ENCODE measurements at places on chromosomes 5 and 9.

DNA sequence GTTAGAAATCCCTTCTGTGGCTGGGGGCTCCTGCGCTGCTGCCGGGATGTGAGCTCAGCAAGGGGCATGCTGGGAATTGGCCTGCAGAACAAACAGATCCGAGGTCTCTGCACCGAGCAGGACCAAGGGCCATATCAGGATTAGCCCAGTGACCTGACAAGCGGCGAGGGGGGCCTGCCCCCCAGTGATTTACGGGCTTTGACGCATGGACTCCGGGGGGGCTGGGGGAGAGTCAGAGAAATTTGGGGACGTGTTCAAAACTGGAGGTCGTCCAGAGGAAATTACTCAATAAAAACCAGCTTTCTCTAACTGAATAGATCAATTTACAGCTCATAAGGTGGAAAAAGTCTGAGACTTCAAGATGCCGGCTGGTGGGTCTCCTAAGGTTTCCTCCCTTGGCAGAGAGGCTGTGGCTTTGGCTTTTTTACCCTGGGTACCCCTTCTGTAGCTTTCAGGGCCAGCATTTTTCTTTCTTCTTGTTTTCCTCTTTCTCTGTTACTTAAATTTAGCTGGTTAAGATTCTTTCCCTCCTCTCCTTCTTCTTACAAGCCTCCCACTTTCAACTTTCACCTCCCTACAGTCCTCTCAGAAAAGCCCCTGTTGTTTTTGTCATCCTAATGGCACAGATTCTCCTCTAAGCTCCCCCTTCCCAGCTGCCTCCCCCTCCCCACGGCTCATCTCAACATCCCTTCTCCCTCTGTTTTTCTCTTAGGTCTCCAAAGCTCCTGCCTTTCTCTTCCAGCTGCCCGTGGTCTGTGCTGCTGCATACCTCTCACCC lies 551.0 kb downstream of the CCDC171 start:
- no peaks in the 10 kb centered on the region for H3K36me3 ChIP-seq
- no peak overlapping the region for H3K27ac ChIP-seq
- DNase-seq: no peak
- H3K4me1 ChIP-seq: no peaks in the 10 kb centered on the region
- H3K27me3 ChIP-seq: no peaks in the 10 kb centered on the region

DNA sequence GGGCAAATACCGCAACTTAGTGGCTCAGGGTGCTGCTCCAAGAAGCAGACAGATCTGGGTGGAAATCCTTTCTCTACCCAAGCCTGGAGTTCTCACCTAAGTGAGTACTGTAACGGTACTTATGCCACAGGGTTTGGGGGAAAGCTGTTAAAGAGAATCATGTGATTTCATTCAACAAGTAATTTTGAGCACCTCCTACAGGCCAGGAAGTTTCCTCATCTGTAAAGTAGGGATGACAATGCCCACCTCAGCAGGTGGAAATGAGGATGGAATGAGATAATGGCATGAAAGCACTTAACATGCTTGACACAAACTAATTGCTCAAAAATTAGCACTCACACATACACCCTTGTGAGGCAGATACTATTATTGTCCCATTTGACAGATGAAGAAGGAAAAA lies 114.1 kb downstream of the JAKMIP2 start:
- H3K4me3 ChIP-seq: no peak overlapping the region
- no peak for DNase-seq
- no peaks in the 10 kb centered on the region for H3K36me3 ChIP-seq
- no peaks in the 10 kb centered on the region for H3K4me1 ChIP-seq
- H3K27ac ChIP-seq: no peak overlapping the region

- peaks cover 12% of the 10 kb centered on the region for H3K36me3 ChIP-seq
- no peaks in the 10 kb centered on the region for H3K27me3 ChIP-seq
- peak; percentile 61 for DNase-seq
- H3K4me1 ChIP-seq: peaks cover 37% of the 10 kb centered on the region
Observed at GRCh38 chr5:146447734-146448380, 724 bp downstream of the TCERG1 start.

GRCh38 chr9:125910286-125910685 lies 163.1 kb downstream of the PBX3 start:
- H3K27ac ChIP-seq: no peak overlapping the region
- H3K27me3 ChIP-seq: no peaks in the 10 kb centered on the region
- no peak overlapping the region for H3K4me3 ChIP-seq
- no peaks in the 10 kb centered on the region for H3K36me3 ChIP-seq
- DNase-seq: no peak

- H3K27me3 ChIP-seq: peaks cover 2% of the 10 kb centered on the region
- H3K27ac ChIP-seq: no peak overlapping the region
- H3K4me3 ChIP-seq: no peak overlapping the region
- H3K4me1 ChIP-seq: peaks cover 9% of the 10 kb centered on the region
- DNase-seq: no peak
Observed at GRCh38 chr5:159218595-159219023, 9.3 kb upstream of the RNF145 start.

- H3K4me3 ChIP-seq: no peak overlapping the region
- H3K4me1 ChIP-seq: no peaks in the 10 kb centered on the region
- peaks cover 3% of the 10 kb centered on the region for H3K27me3 ChIP-seq
- no peak overlapping the region for H3K27ac ChIP-seq
Observed at GRCh38 chr9:88664773-88665172, 129.8 kb downstream of the NXNL2 start.

DNA sequence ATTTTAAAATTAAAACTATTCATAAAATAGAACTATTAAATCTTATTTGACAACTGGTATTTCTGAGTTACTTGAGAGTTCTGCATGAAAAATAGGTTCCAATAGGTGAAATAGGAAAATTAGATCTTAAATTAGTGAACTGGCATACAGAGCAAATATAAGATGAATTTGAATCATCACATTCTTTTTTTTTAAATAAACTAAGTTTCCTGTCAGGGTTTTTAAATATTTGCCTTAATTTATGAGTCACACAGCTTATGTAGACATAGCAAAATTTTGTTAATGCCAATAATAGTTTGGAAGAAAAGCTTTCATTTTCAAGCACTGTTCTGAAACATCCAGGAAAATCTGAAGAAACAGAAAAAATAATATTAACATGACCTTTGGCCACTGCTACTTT lies 311.7 kb upstream of the HAPLN1 start:
- H3K27ac ChIP-seq: no peak overlapping the region
- H3K4me3 ChIP-seq: no peak overlapping the region
- no peaks in the 10 kb centered on the region for H3K27me3 ChIP-seq
- H3K36me3 ChIP-seq: no peaks in the 10 kb centered on the region

GRCh38 chr9:126980231-126980630 lies 65.6 kb downstream of the RALGPS1 start:
- H3K27ac ChIP-seq: no peak overlapping the region
- peaks cover 4% of the 10 kb centered on the region for H3K36me3 ChIP-seq
- H3K27me3 ChIP-seq: peaks cover 36% of the 10 kb centered on the region
- H3K4me1 ChIP-seq: peaks cover 8% of the 10 kb centered on the region
